ENCODE measurements at places on chromosomes 1 and 21. TPM values are rescaled to one million over a fixed set of nuclear protein-coding genes. Genes with fewer than 3 reads are reported as not detected.

DNA sequence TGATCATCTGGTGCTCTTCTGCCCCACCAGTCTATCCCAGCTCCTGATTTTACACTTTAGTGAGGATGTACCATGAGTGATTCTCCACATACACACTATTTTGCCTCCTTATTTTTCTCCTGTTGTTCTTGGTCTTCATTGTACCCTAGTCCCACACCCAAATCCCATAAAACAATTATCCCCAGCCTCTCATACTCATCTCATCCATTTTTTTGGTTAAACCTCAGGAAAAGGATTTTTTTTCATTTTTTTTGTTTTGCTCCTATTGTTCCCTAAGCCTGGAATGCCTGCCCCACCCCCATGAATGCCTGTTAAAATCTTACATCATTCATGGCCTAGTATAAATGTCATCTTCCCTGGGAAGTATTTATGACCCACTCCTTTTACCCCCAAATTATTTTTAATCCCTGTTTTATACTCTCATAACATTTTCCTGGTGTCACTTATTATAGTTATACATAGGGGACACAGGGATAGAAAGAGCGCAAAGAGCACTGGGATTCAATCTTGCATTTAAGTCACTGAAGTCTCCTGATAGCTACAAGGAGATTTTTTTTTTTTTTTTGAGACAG lies 4.9 kb upstream of the LINGO4 start:
- H3K36me3 ChIP-seq: no peaks in the 10 kb centered on the region
- no peak overlapping the region for H3K27ac ChIP-seq
- H3K27me3 ChIP-seq: no peaks in the 10 kb centered on the region

ATP6V1G3 gene
- total RNA-seq: not detected

GRCh38 chr1:112905395-112906149 lies 50.4 kb downstream of the SLC16A1 start:
- H3K36me3 ChIP-seq: no peaks in the 10 kb centered on the region
- H3K4me1 ChIP-seq: peaks cover 10% of the 10 kb centered on the region
- no peak overlapping the region for H3K27ac ChIP-seq
- no peak overlapping the region for H3K4me3 ChIP-seq
- DNase-seq: no peak
- H3K27me3 ChIP-seq: no peaks in the 10 kb centered on the region

- no peaks in the 10 kb centered on the region for H3K4me1 ChIP-seq
- H3K36me3 ChIP-seq: no peaks in the 10 kb centered on the region
- H3K4me3 ChIP-seq: no peak overlapping the region
- peaks cover 3% of the 10 kb centered on the region for H3K27me3 ChIP-seq
- no peak overlapping the region for H3K27ac ChIP-seq
- no peak for DNase-seq
Measured at GRCh38 chr1:18527921-18528320, 47.2 kb downstream of the KLHDC7A start.

DNA sequence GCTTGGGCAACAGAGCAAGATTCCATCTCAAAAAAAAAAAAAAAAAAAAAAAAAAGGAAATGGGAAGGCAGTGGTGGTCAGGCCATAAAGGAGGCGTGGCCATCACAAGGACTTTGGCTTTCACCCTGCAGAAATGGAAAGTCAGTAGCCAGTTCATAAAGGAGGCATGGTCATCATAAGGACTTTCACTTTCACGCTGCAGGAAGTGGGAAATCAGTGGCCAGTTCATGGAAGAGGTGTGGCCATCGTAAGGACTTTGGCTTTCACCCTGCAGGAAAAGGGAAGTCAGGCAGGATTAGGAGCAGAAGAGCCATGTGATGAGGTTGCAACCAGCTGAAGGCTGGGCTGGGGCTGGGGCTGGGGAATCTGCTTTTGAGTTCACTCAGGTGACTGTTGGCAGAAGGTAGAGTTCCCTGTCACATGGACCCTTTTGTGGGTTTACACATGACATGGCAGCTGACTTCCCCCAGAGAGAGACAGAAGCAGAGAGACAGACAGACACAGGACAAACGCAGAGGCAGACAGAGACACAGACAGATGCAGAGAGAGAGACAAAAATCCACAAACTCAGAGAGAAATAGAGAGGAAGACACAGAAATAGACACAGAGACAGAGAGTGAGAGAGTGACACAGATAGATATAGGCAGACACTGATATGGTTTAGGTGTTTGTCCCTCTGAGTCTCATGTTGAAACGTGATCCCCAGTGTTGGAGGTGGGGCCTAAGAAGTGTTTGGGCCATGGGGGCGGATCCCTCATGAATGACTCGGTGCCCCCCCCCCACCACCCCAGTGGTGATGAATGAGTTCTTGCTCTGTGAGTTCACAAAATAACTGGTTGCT lies 263.9 kb upstream of the KAZN start:
- no peak for DNase-seq
- H3K4me1 ChIP-seq: no peaks in the 10 kb centered on the region
- no peak overlapping the region for H3K4me3 ChIP-seq
- H3K27me3 ChIP-seq: no peaks in the 10 kb centered on the region
- H3K27ac ChIP-seq: no peak overlapping the region

DNA sequence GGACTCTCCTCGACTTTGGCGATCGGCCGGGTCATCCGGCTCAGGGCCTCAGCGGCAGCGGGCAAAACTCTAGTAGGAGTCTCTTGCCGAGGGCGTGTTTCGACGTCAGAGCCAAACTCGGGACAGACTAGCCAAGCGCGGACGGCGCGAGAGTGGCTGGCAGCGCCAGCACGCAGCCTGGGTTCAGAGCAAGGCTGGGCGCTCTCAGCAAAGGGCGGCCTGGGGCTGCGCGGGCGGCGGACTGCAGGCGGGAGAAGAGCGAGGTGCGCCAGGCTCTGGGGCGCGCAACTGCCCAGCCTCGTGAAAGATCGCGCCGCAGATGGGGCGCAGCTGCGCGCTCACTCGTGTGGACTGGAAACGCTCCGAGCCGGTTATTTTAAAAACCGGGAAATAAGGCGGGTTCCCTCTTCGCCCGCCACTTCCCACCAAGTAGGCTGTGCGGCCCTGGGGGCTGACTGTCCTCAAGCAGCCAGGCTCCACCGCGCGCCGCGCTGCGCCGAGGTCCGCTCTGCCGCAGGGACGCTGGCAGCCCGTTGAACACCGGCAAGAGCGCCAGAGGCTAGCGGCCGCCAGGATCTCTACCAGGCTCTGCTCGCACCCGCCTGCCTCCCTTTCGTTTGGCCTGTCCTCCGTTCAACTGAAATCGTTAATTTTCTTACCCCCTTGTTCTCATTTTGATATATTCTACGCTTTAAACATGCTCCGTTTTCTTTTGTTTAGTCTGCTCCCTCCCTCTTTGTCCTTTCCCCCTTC lies 2.4 kb downstream of the ALX3 start:
- no peak for DNase-seq
- H3K4me3 ChIP-seq: no peak overlapping the region
- peaks cover 5% of the 10 kb centered on the region for H3K27me3 ChIP-seq
- H3K27ac ChIP-seq: no peak overlapping the region
- H3K36me3 ChIP-seq: no peaks in the 10 kb centered on the region

- no peak overlapping the region for H3K27ac ChIP-seq
- H3K4me3 ChIP-seq: no peak overlapping the region
- no peak for DNase-seq
- no peaks in the 10 kb centered on the region for H3K27me3 ChIP-seq
- peaks cover 36% of the 10 kb centered on the region for H3K4me1 ChIP-seq
- H3K36me3 ChIP-seq: no peaks in the 10 kb centered on the region
Measured at GRCh38 chr1:20885121-20885520, 98.0 kb upstream of the HP1BP3 start.

DNA sequence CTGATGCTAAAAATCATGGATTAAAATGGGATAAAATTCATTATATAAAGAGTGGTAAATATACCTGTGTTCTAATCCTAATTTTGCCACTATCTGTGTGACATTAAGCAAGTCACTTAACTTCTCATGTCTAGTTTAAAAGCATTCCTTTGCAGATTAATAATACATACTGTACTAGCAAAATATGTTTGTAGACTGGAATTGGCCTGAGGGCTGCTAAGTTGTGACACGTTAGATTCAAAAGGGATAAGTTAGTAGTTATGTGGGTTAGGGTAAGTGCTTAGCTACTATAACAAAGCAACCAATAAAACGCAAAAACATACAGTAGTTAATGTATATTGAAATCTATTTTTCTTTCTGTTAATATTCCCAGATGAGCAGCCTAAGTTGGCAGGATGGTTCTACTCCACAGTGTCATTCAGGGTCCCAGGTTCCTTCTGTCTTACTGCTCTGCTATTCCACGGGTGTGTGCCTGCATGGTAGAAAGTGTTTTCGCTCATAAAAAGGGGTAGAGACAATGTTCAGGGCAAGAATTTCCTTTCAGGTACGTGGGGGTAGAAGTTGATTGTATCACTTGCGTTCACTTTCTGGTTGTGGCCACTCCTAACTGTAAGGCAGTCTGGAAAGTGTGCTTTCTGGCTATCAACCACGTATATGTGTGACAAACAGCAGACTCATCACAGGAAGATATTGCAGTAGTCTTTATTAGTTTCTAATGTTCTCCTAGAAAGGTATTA lies 239.8 kb downstream of the NFIA start:
- H3K27ac ChIP-seq: no peak overlapping the region
- no peaks in the 10 kb centered on the region for H3K27me3 ChIP-seq
- peaks cover 60% of the 10 kb centered on the region for H3K4me1 ChIP-seq
- DNase-seq: no peak
- no peak overlapping the region for H3K4me3 ChIP-seq
- H3K36me3 ChIP-seq: no peaks in the 10 kb centered on the region

- peaks cover 85% of the 10 kb centered on the region for H3K4me1 ChIP-seq
- H3K4me3 ChIP-seq: no peak overlapping the region
- peak overlapping the region; percentile 10 for H3K27ac ChIP-seq
- no peaks in the 10 kb centered on the region for H3K27me3 ChIP-seq
Measured at GRCh38 chr1:32346532-32347157, 10.6 kb upstream of the MARCKSL1 start.

LIN28A gene
- total RNA-seq: 0.04 TPM

DNA sequence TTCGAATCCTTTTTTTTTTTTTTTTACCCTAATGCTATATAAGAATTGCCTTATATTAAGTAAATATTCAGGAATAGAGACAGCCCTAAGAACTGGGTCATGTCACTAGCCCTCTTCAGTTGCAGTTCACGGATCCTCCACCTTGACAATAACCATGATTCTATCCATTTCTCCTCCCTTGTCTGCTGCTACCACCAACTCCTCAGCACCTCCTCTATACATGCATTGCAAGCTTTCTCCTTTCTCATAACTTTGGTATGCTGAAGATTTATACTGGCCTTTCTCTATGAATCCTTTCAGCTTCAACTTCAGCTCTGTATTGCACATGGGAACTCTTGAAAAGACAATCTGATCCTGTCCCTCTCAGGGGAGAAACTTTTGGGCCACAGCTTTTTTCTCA lies 14.3 kb upstream of the DR1 start:
- H3K4me3 ChIP-seq: no peak overlapping the region
- H3K4me1 ChIP-seq: peaks cover 13% of the 10 kb centered on the region
- no peaks in the 10 kb centered on the region for H3K27me3 ChIP-seq
- H3K36me3 ChIP-seq: no peaks in the 10 kb centered on the region

DNA sequence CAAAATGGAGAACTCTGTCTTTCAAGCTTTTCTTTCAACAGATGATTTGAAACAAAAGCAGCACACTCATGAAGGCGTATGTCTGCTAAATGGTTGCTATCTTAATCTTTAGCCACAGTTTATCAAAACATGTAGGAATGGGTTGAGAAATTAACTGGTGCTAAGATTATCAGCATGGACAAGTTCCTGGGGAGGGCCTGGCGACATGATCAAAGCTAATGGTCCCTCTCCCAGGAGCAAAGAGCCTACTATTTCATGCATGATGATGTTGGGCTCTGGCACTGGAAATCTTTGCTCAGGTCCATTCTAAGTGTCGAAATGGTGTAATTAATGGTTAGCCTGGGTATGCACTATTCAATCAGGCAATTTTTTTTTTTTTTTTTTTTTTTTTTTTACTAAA lies 91.7 kb downstream of the SLC45A1 start:
- peaks cover 19% of the 10 kb centered on the region for H3K4me1 ChIP-seq
- no peaks in the 10 kb centered on the region for H3K27me3 ChIP-seq
- no peak for DNase-seq
- H3K4me3 ChIP-seq: no peak overlapping the region
- peaks cover 16% of the 10 kb centered on the region for H3K36me3 ChIP-seq

- H3K27ac ChIP-seq: no peak overlapping the region
- H3K27me3 ChIP-seq: peaks cover 61% of the 10 kb centered on the region
- peak overlapping the region; percentile 62 for H3K4me3 ChIP-seq
- DNase-seq: no peak
- H3K36me3 ChIP-seq: no peaks in the 10 kb centered on the region
Measured at GRCh38 chr1:205429762-205430695, 8.2 kb upstream of the LEMD1 start.

- H3K4me3 ChIP-seq: no peak overlapping the region
- no peak overlapping the region for H3K27ac ChIP-seq
- H3K27me3 ChIP-seq: peaks cover 2% of the 10 kb centered on the region
- no peaks in the 10 kb centered on the region for H3K36me3 ChIP-seq
Measured at GRCh38 chr1:39631361-39632322, 7.8 kb downstream of the HEYL start.

DNA sequence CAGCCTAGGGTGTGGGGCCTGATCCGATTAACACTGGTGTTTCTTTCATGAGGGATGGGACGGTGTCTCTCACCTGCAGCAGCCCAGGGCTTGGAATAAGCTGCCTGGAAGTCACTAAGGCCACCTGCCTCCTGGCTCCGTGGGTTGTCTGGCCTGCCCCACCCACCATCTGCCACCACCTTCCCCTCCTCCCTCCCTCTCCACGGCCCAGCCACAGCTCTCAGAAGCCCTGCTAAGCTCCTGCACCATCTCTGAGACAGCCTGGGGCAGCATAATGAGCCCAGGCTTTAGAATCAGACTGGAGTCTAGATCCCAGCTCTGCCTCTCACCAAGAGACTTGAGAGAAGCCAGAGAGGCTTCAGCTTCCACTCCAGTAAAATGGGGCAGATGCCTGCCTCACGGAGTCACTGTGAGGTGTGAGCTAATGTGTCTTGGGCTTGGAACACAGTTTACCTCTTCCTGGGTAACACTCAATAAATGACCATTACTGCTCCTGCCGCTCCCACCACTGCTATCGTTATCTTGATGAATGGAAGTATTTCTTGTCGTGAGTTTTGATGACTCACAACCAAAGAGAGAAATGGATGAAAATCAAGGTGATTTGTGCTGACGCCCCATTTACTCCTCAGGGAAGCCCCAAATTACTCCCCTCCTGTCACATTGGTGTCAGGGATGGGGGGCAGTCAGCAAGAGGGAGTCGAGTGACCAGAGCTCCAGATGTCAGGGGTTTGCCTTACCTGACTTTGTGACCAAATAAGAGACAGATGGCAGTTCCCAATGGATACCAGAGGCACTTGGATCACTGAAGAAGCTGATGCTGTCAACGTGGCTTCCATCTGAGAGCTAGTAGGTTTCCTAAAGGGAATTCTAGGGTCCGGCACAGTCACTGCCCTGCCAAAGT lies 23.5 kb upstream of the C1QA start:
- no peak for DNase-seq
- H3K36me3 ChIP-seq: no peaks in the 10 kb centered on the region
- peaks cover 4% of the 10 kb centered on the region for H3K27me3 ChIP-seq
- H3K4me1 ChIP-seq: no peaks in the 10 kb centered on the region
- H3K4me3 ChIP-seq: no peak overlapping the region

OR6N2 gene
- total RNA-seq: not detected

GRCh38 chr1:228174482-228175315 lies 9.1 kb downstream of the IBA57 start:
- no peak overlapping the region for H3K27ac ChIP-seq
- no peaks in the 10 kb centered on the region for H3K27me3 ChIP-seq
- no peak overlapping the region for H3K4me3 ChIP-seq
- H3K4me1 ChIP-seq: no peaks in the 10 kb centered on the region

LENEP gene
- not detected for total RNA-seq

GRCh38 chr1:156488566-156489165 lies 11.9 kb downstream of the MEF2D start:
- no peak overlapping the region for H3K27ac ChIP-seq
- H3K4me3 ChIP-seq: no peak overlapping the region
- H3K27me3 ChIP-seq: no peaks in the 10 kb centered on the region
- peaks cover 4% of the 10 kb centered on the region for H3K36me3 ChIP-seq

Measured in HepG2 (cell line).